Femur (tissue), 1 donor: ENCODE measurements at places on chromosomes 16 and 17.

DNA sequence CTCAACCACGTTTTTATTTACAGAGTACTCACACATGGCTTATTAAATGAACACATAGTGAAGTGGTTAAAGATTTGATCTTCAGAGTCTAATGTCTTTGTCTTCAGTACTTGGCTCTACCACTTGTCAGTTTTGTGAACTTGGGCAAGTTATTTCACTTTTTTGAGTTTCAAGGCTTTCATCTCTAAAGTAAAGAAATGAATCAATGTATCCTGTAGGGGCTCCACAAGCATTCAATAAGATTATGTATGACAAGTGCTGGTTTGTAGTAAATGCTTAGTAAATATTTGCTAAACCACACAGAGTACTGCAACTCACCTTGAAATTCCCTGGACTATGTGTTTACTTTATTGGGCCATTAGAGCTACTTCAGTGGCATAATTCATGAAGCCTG, 446.0 kb upstream of the GOT2 start:
- DNase-seq, result no peak

DNA sequence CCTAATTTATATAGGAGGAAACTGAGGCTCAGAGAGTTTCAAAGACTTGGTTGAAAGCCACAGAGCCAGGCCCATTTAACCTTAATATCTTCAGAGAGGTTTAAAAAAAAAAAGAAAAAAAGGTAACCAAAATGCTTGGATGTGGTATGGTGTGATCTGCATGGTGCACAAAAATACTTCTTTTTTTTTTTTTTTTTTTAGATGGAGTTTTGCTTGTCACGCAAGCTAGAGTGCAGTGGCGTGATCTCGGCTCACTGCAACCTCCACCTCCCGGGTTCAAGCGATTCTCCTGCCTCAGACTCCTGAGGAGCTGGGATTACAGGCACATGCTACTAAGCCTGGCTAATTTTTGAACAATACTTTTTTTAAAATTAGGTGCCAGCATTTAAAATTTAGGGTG, 101.8 kb downstream of the XYLT1 start:
- DNase-seq, result no peak

- peak; percentile 69 for DNase-seq
These were observed 19.1 kb upstream of the TEX2 start for GRCh38 chr17:64281962-64282752.

DNA sequence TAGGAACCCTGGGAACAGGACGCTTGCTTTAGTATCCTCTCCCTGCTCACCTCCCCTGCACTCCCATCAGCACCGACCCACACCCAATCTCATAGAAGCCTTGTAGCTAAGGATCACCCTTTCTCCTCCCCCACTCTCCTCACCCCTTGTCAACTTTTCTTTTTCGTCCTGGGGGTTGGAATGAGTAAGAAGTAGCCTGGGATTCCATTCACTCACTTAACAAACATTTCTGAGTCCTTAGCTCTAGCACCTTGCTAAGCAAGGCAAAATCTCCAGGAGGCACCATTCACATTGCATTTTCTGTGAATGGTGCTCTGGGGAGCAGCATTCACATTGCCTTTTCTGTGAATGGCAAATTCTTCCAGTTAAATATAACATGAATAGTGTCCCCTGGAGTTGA, 1.1 kb upstream of the PGAP3 start:
- DNase-seq, result no peak

DNA sequence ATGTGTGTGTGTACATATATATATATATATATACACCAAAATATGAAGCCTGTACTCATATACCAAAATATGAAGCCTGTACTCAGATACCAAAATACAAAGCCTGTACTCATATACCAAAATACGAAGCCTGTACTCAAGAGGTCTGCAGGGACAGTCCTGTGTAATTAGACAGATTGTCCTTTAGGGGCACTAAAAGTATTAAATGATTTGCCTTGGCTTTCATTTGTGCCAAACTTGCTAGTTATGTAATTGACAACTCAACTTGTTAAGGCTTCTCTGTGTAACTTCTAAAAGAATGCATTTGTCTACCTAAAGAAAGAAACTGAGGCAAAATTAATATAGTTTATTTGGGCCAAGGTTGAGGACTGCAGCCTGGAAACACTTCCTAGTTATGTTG, 30.8 kb upstream of the DHX40 start:
- no peak for DNase-seq

DNA sequence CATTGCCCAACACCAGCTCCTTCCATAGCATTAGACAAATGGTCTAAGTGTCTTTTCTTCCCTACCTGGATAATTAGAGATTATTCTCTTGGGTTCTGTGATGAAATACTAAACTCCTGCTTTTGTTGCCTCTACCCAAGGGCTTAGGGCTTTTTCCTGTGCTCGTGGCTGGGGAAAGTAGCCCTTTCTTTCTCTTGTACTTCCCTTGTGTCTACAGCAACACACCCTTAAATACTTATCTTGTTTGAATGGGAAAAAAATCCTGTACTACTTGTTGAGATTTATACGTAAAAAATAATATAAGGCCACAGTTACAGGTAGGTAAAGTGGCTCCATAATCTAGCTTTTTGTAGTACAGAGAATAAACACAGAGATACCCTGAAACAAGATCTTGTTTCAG, 7.0 kb upstream of the NACA2 start:
- DNase-seq, result no peak

GRCh38 chr16:19588661-19589060, 33.2 kb downstream of the VPS35L start:
- DNase-seq, result no peak

DNA sequence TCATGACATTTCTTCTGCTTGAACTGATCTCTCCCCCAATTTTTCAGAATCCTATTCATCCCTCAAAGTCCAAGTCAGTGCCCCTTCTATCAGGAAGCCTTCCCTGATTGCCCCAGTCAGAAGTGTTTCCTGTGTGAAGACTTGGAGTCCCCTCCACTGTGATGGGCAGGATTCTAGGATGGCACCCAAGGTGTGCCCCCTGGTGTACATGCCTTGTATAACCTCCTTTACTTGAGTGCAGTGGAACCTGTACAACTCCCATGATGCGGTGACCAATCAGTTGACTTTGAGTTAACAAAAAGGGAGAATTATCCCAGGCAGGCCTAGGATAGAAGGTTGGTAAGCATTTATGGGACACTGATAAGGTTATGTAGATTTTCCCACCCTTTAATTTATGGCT, 23.4 kb downstream of the MYH13 start:
- no peak for DNase-seq

GRCh38 chr17:56710986-56711385, 117.5 kb downstream of the NOG start:
- DNase-seq, result no peak

- no peak for DNase-seq
These were observed 5.9 kb upstream of the SDK2 start for GRCh38 chr17:73650140-73650539.

DNA sequence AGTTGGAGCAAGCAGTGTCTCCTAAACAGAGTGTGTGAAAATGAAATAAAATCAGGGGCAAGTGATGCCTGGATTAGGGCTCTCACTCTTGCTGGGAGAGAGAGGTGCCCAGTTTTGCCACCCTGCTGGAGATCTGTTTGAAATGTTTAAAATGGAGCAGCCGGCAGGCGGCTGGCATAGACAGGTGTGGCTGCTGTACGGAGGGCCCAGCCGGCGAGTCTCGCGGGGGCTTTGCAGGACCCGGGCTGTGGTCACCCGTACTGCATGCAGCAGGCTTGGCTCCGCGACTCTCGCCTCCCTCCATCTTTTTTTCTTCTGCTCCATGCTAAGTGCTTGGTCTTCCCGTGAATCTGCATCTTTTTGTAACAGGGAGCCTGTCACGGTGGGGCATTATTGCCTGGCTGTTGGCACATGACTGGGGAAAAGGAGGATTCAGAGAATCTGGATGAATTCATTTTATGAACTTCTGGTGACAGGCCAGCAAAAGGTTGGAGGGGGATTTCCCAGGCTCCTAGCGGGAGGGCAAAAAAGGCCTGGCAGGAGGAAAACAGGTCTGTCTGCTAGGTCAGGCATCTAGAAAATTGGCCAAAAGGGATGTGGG, 1.8 kb downstream of the ZNRF1 start:
- DNase-seq, result peak; percentile 52

GRCh38 chr17:66841328-66841727, 6.4 kb downstream of the CACNG5 start:
- no peak for DNase-seq

GRCh38 chr16:55820615-55821014, 12.3 kb downstream of the CES1 start:
- no peak for DNase-seq

- DNase-seq, result no peak
These were observed 50.4 kb upstream of the HAS3 start for GRCh38 chr16:69055008-69055407.

- no peak for DNase-seq
These were observed 120.5 kb downstream of the CLEC16A start for GRCh38 chr16:11064851-11065250.

- DNase-seq, result no peak
These were observed 34.8 kb downstream of the CPNE2 start for GRCh38 chr16:57127037-57127763.

DNA sequence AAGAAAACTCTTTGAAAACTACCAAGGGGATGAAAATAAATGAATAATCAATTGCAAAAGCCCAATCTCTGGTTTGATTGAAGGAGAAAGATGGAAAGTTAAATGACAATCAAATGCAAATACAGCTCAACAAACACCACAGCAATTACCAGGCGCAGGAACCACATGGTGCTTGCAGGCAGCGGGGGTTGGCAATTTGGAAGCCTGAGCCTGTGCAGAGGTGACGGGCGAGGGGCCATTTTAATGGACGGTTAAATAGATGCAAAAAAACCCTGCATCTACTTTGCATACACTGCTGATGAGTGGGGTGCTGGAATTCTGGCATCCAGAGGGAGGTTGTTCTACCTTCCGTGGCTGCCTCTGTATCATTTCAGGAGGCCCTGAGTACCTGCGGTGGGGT, 4.8 kb upstream of the SEZ6 start:
- DNase-seq, result no peak

DNA sequence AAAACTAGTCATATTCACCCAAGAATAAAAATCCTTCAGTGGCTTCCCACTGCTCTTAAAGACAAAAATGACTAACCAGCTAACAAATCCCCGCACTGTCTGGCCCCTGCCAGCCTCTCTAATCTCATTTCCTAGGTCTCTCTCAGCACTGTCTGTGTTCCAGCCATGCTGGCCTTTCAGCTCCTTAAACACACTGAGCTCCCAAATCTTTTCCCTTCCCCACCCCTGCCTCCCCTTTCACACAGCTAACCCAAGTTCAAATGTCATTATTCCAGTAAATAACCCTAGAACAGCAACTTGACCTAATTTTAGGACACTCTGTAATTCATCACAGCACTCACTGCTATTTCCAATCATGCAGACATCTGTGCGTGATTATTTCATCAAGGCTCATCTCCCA, 7.8 kb downstream of the SHCBP1 start:
- no peak for DNase-seq

DNA sequence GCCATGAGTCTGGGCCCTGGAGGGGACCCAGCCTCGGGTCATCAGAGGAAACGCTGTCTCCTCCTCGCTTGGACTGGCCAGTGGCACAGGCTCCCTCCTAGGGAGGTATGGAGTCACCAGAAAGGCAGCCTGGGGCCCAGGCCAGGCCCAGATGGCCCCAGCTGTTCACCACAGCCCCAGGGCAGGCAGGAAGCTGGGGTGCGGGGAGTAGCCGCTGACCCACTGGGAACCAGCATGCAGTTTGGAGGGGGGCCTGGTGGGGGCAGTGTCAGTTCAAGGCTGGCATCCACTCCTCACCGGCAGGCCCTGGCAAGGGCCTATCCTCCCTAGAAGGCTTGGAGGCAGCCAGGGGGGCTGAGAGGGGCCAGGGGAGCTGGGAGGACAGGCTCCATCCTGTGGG, 48.8 kb downstream of the SDK2 start:
- peak; percentile 67 for DNase-seq

GRCh38 chr17:76529224-76530094, 8.1 kb downstream of the CYGB start:
- peak; percentile 91 for DNase-seq

DNA sequence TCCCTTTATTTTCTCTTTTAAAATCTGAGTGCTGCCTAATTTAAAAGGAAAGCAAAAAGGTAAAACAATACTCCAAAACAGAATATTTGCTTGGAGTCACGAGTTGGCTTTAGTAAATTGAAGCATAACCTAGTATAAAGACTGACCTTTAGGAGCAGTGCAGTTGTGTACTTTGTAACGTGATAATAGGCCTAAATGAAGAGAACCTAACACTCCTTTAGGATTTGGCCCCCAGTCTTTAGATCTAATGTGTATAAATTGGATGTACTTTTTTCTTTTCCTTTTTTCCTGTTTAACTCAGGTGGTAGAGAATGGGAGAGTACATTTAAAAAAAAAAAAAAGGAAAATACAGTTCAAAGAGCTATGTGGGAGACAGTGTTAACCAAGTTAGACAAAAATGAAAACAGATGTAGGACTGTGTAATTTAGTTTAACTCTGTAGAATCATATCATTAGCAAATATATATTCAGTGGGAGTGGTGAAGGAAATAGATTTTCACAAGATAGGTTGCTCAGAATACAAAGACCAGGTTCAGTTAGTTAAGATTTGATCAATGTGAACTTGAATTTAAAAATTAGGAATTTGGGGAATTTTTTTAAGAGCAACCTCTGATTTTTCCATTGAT, 16.8 kb downstream of the CPD start:
- DNase-seq, result no peak

DNA sequence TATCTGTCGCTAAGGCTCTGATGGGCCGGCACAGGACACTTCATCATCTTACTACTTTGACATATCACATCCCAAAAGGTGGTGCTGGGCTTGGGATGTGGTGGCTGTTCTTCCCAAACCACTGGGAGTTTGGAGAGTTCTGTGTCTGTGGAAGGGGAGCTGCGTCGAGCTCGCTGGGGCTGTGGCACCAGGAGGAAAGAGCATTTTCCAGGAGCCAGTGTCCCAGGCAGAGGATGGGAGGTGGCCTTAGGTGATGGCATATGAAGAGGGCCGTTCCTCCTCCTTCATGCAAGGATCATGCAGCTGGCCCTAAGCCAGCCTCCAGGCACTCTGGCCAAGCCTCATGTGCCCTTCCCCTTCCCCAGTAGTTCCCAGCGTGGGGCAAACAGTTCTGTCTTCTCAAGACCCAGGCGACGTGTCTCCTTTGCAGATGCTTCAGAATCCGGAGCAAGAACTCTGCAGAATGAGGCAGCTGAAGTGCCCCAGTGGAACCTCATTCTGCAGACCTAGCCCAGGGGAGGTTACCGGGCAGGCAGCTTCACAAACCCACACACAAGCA, 89.4 kb upstream of the TNRC6C start:
- DNase-seq, result no peak
